Mesangial cell (primary cell): ENCODE measurements at places on chromosomes 13 and 19. TPM values are rescaled to one million over a fixed set of nuclear protein-coding genes. Genes with fewer than 3 reads are reported as not detected.

The ADAMTS10 gene
- 5.5 and 22.7 TPM in 2 replicates for total RNA-seq

The COPE gene
- total RNA-seq = 307 and 338 TPM in 2 replicates

The FGF21 gene
- not detected in 2 replicates for total RNA-seq

The GFY gene
- not detected in 2 replicates for total RNA-seq

The KLK14 gene
- total RNA-seq = 0.81 TPM in 1 of 2 replicates, not detected in the other

The S1PR5 gene
- total RNA-seq = 0.65 and 0.76 TPM in 2 replicates

The TRPC4 gene
- 11.2 and 16.3 TPM in 2 replicates for total RNA-seq

The CPAMD8 gene
- 0.16 and 4.3 TPM in 2 replicates for total RNA-seq

The PCSK4 gene
- 3.9 and 10.8 TPM in 2 replicates for total RNA-seq

The SHC2 gene
- 0.16 and 3.4 TPM in 2 replicates for total RNA-seq

The MYDGF gene
- 129 and 171 TPM in 2 replicates for total RNA-seq

The COL4A2 gene
- total RNA-seq = 1,081 and 2,076 TPM in 2 replicates

The GRIN3B gene
- total RNA-seq = 0.49 and 2.5 TPM in 2 replicates

The DIAPH3 gene
- 6.6 and 33.1 TPM in 2 replicates for total RNA-seq

The TYROBP gene
- not detected in 2 replicates for total RNA-seq

The DNAAF3 gene
- total RNA-seq = 0.65 and 6.7 TPM in 2 replicates

The PRX gene
- 1.1 and 3.4 TPM in 2 replicates for total RNA-seq

The COX7A1 gene
- 0.76 and 1.6 TPM in 2 replicates for total RNA-seq

The C1QTNF9 gene
- total RNA-seq = not detected in 2 replicates

The KLK8 gene
- not detected in 2 replicates for total RNA-seq

The RFPL4AL1 gene
- total RNA-seq = not detected in 2 replicates

The GGACT gene
- total RNA-seq = 3.9 and 15.2 TPM in 2 replicates

The CYP4F2 gene
- total RNA-seq = 0.16 TPM in 1 of 2 replicates, not detected in the other

The TNFSF13B gene
- total RNA-seq = 0.49 and 1.3 TPM in 2 replicates

The FPR1 gene
- total RNA-seq = 0.81 TPM in 1 of 2 replicates, not detected in the other

The ZNF682 gene
- 0.49 and 1.9 TPM in 2 replicates for total RNA-seq

The P2RY11 gene
- total RNA-seq = 2.1 and 5.1 TPM in 2 replicates

The NDUFB7 gene
- 624 and 671 TPM in 2 replicates for total RNA-seq
